NCI-H524 treated with DMSO at 0.1 percent for 48 hours (cell line): ENCODE measurements at places on chromosomes 4 and X.

- no peak for DNase-seq
Measured at GRCh38 chrX:28498658-28499057, 88.6 kb upstream of the IL1RAPL1 start.

GRCh38 chr4:163535657-163536056 lies 41.2 kb downstream of the TMA16 start:
- no peak for DNase-seq

- no peak for DNase-seq
Measured at GRCh38 chr4:41799126-41799525, 50.6 kb upstream of the PHOX2B start.

DNA sequence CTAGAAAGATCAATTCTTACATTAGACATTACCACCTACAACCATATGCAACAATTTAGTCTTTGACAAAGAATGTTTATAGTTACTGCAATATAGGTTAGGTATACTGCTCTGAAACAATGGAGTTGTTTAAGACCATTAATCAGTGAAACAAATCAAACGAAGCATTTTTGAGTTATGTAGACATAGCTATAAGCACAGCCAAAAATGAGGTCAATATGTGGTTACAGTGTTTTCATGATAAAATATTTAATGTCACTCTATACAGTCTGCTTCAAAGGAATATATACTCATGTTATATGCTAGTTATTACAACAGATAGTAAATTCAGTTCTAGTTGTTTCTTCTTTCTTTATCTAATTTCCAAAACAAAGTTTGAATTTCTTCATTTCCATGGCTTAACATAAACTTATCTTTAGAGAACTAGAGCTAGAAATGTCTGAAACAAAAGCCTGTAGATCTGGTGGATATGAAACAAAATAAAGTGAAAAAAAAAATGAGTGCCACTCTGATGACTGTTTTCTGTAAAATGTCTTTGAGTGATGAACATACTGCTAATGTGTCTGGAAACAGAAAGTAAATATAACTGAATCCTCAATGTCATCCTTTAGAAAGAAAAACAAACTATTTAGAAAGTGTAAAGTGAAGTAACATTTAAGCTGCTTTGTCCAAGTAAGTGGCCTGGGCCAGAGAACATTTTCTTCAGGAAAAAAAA lies 809.0 kb downstream of the FAT4 start:
- no peak for DNase-seq

DNA sequence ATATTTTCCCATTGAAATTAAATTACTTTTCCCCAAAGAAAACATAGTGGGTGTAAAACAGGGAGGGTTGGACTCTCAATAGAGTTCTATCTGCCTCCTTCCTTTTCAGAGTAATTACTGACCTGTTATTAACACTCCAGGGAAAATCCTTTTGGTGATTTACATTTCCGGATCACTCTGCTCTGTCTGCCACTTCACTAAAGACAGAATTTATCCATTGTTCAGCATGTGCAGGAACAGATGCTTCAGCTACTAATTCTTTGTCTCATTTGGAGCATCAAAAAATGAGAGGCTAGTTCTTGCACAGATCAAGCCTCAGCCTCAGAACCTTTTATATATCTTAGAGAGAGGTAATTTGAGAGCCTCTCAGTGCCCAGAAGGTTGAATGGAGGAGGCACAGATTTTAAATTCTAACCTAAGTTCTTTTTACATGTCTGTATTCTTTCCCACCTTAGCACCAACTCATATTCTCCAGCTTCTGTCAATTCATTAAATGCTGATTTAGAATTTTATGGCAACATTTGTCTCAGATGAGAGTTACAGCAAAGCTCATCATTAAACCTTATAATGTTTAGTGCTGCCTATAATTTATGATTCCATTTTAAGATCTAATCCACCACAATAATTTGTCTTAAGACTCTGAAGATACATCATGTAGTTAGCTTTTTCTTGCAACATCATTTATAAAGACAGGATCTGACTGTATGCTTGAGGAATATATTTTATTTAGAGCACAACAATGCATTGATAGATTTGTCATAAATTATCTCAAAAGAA lies 1494.4 kb downstream of the STIM2 start:
- peak; percentile 92 for DNase-seq

- DNase-seq: no peak
Measured at GRCh38 chrX:47380268-47380667, 9.9 kb downstream of the ZNF157 start.

DNA sequence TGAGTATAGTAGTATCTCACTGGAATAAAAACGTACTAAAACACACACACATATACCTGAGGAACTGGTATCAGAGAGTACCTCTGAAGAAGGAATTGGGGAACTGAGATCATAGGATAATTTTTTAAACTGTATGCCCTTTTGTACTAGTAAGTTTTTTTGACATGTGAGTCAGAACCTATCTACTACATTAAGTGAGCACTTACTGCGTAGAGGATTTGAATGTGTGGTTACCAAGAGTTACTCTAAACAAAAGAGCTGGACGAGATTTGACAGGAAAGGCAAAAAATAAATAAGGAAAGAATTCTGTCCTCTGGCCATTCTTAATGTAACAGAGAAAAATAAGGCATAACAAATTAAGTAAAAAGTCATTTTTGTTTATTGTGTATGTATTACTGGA lies 546.5 kb upstream of the FAT1 start:
- DNase-seq: no peak

- no peak for DNase-seq
Measured at GRCh38 chrX:150478496-150479492, 89.6 kb upstream of the MTM1 start.

GRCh38 chrX:77431227-77431626 lies 16.0 kb upstream of the FGF16 start:
- peak; percentile 76 for DNase-seq

- DNase-seq: no peak
Measured at GRCh38 chr4:74754218-74754617, 40.1 kb downstream of the BTC start.

DNA sequence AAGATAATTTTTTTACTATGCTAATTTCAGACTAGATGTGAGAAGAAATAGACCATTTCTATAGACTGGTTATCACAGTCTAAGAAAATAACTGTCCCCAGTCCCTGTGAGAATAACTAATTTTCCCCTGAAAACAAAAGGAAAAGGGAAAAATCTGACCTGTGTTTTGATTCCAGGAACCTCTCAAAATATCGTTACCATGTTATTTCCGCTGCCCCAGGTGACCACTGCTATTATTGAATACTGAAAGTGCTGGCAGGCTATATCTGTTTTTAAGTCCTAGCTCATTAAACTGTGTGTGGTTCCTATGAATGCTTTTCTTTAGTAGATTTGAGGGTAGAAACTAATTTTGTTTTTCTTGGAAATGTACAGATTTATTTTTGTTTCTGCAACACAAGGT lies 83.6 kb downstream of the GAB1 start:
- DNase-seq: no peak

DNA sequence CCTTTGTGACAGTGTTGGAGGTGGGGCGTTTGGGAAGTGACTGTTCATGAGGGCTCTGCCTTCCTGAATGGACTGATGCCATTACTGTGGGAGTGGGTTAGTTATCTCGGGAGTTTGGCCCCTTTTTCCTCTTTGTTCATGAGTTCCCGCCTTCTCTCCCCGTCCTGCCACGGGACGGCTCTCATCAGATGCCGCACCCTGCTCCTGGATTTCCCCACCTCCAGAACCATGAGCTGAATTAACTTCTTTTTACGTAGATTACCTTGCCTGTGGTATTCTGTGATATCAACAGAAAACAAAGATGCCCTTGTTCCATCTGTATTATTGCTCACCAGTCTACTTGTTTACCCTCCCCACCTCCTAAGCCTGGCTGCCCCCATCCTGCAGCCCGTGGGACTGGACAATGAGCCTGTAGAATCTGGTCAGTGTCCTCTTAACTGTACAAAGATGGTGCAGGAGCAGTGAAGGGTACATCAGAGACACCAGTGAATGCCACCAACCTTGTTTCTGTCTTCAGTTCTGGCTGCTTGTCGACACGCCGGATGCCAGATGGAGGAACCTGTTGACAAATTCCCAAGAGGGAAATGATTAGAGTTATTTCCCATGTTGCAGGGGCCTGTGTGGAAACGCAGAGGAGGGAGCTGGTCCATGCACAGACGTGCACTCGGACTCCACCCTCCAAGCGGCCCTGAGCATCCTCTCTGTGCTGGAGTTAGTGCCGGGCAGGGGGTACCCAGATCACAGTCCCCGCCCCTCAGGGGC lies 104.7 kb downstream of the ABLIM2 start:
- peak; percentile 79 for DNase-seq

DNA sequence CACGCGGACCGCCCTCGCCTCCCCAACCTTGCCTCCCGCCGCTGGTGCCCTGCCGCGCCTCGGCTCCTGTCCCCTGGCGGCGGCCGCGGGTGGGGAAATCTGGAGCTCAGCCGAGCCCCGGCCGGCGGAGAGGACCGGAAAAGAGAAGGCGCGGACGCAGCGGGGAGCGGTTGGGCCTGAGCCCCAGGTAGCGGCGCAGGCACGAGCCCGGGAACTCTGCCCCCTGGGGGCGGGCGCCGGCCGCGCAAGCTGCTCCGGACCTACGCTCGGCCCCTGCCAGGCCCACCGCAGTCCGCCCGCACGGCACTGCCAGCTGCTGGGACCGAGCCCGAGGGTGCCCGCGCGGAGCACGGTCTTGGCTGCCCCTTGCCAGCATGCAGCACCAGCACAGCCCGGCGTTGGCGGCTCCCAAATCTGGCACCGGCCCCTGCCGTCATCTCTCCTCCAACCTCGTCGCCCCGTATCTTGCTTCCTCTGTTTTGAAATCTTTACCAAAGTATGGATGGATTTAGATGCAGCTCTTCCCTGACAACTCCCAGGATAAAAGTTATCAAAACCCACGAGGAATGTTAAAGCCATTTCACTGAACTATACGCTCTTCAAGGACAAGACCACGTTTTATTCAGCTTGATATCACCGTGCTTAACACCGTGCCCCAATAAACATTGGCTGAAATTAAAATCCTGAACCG lies at the start of gene PRSS12:
Gene PRSS12 (minus strand): TSS at position 161 of the 691 bp plus-strand sequence. CDS start 283 bp downstream, outside the sequence.
- no peak for DNase-seq

DNA sequence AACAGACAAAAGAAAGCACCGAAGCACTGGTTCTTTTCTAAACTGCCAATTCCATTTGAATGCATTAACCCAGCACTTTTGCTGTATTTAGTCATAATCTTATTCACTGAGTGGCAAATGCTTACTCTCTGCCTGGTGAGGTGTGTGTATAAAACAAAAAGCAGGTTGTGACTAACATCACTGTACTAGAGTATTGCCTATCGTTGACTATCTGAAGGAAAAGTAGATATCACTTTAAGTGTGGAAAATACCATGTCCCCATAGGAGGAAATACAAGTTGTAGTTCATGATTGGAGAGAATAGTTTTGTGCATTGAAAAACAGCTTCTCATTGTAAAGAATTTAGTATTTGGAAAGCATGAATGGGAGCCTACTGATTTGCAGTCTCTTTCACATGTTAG lies 2.7 kb downstream of the PDLIM5 start:
- DNase-seq: no peak

GRCh38 chrX:1316527-1316926 lies 20.1 kb upstream of the IL3RA start:
- DNase-seq: no peak

DNA sequence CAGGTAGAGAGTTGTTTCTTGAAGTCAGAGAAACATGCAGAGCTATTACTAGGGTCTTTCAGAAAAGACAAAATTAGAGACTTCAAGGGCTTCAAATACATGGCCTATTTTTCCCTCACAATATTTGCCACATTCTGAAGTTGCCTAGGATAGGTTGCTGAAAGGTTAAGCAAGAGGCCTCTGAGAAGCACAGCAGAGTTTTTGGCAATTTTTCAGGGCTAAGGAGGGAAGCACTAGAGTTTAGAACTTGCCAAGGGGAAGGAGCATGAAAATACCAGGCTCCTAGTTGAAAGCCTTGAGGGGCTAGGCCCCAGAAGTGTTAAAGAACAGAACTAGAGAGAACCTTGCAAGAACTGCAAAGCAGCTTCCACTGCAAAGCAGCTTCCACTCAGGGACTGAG lies 86.4 kb downstream of the ANAPC10 start:
- no peak for DNase-seq

- no peak for DNase-seq
Measured at GRCh38 chrX:117854806-117855205, 261.8 kb downstream of the KLHL13 start.

GRCh38 chr4:91840359-91840758 lies 463.4 kb upstream of the GRID2 start:
- peak; percentile 43 for DNase-seq

DNA sequence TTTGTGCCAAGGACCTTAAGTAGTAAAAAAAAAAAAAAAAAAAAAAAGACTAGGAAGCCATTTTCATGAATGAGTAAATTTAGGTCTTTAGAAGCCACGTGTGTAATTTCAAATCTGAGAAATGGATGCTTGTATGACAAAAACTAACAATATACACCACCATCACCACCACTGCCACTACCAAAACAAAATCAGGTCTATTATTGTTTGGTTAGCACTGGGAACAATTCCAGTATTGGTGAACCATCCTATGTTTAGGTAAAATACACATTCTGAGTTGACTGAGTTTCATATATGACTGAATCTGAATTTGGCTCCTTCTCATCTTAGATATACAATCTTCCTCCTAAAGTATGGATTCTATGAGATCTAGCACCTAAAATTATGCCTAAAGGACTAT lies 8.8 kb upstream of the TMSB4X start:
- no peak for DNase-seq

DNA sequence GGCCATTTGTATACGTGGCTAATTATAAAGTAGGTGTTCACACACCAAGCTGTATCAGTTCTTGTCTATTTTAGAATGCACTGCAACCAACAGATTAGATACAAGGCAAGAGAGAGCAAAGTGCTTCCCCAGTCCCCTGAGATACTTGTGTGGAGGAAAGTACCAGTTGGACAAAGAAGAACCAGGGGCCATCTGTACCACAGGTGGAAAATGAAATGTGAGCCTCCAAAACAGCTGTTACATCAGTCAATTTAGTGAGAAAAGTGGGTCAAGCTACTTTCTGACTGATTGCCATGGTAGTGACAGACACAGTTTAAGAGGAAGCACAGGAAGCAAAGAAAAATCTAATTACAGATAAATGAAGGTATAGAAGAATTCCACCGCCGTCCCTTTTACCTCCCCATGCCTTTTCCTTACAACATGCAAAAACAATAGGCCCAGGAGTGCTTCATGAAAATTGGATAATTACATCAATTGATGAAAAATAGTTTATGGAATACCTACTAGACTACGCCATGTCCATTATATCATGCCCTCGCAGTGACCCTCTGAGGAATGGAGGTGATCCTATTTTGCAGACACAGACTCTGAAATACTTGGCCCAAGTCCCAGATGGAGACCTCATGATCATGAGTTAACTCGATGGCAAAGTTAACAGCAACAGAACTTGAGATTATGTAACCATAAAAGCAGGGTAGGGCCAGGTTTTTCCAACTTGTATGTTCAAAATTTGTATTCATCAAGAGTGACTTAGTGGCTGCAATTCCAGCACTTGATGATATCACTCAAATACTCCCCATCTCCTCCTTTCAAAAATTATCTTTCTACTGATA lies 15.8 kb downstream of the SMPX start:
- peak; percentile 90 for DNase-seq

DNA sequence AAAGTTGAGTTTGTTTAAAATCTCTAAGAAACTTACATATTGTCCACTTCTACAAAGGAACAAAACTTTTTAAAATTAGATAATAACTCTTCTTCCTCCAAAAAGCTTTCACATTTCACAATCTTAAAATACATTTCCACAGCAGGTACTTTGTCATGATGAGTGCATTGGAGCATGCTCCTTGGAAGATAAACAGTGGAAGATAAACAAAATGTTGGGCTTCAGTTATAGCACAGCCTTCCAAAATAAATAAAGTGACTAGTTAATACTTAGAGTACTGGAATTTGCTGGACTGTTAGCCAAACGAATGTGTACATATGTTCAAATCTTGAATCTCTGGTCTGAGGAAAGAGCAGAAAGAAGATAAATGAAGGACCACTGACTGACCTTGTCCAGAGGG lies 54.9 kb upstream of the PDE5A start:
- no peak for DNase-seq

- no peak for DNase-seq
Measured at GRCh38 chr4:24862073-24862751, 50.6 kb downstream of the CCDC149 start.
